Activated CD4-positive, CD25-positive, alpha-beta regulatory T cell (primary cell): ENCODE measurements at places on chromosomes 1 and 21.
A peak's percentile ranks its signal among the peaks of the same experiment; 100 is the strongest.

GRCh38 chr1:121525355-121525754 lies 340.6 kb downstream of the SRGAP2C start:
- DNase-seq, result no peak

GRCh38 chr1:17791480-17791879 lies 36.3 kb downstream of the ACTL8 start:
- no peak for DNase-seq

DNA sequence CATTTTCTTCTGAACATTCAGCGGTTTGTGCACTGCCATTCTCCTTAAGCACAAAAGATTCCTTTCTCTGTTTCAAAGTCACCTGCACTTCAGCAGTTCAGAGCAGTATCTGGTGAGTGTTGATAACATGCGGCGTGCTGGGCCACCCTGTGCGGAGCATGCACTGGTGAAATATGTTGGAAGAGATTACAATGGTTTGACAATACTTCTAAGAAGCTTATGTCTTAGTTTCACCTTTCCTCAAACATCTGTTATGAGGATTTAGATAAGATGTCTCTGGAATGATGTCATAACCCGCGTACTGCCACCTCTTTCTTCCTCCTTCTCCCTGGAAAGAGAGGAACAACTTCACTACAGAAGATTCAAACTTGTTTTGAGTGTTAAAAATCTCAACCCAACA lies 650.3 kb downstream of the AJAP1 start:
- no peak for DNase-seq

DNA sequence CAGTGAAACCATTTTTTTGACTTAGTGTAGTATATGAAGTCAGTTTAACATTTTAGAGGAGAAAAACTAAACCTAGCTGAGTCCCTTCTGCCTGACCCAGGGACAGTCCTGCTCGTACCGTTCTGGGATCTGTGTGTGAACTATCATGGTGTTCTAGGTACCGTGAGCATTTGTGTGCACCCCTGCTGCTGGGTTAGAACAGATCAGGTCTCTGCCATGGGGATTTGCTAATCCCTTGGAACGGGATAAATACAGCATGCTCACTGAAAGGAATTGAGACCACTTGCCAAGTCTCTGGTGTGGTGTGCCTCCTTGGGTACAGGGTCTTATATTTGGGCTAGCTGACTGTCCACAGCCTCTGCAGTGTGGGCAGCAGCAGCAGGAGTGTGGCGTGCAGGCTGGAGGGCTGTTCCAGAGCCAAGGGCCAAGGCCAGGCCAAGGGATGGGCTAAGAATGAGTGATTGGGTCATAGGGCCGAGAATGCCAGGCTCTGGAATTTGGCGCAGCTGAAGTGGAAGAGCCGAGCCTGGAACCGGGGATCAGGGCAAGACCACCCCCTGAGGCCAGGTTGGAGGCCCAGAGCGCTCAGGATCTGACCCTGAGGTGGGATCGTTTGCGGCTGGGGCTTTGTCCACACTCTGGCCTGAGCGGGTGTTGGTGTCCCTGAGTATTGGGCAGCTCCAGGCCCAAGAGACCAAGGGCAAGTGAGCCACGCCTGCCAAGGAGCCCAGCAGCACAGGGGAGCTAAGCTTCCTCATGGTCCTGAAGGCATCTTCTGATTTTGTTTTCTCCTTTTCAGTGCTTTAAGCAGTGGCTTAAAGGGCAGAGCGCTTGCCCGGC lies 66.3 kb downstream of the VPS26C start:
- no peak for DNase-seq

- no peak for DNase-seq
These were observed 25.4 kb upstream of the ARTN start for GRCh38 chr1:43908226-43908625.

DNA sequence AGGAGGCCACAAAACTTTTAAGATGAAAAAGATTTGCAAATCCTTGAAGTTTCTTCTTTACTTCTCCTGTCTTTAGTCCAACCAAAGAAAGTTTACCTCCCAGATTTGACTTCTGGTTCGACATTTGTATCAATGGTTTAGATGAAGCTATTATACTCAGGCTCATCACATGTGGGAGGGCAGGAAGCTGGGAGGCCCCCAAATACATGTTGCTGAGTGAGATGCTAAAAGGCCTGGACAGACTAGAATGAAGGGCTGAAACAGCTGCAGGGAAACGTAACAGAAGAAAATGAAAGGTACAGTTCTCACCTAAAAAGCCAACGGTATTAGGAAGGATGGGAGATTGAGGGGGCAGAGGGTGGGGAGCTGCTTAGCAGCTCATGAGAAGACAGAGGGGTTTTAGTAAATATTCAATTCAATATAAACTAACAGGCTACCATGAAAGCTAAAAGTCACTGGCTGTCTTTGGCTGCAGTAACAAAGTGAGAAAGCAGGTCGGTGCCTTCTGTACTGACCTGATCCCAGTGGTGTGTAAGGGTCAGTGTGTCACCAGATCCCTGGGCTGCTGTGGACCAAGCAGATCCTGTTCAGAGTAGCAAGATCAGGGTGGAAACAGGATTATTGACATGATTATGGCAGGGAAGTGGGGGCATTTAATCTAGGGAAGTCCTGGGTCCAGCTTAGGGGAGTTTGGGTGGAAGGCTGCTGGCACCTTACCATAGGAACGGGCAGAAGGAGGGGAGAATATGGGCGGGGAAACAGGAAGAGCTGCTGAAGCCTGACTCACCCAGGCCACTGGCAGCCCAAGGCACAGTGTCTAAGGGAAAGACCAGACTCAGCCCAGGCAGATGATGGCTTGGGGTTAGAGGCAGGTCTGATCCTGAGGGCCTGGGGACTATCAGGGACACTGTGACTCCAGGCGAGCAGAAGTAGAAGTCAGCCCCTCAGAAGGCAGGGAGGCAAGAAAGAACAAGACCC lies 60.4 kb downstream of the KCNN3 start:
- DNase-seq, result no peak

DNA sequence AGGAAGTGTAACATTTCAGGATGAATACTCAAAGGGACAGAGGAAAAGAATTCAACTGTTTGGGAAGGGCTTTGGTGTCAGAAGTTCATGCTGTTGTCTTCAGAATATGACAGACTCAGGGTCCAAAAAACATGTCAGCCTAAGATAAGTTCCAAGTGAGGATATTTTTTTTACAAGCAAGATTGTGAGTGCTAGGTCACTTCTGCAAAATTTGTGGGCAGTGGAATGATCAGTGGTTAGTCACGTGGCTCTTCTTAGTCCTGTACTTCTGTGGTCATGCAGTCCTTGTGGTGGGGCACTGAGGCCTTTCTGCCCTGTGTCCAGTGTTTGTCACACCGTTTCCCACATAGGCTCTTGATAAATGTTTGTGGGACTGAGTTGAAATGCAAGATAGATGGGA lies 5.2 kb downstream of the RGL1 start:
- no peak for DNase-seq

DNA sequence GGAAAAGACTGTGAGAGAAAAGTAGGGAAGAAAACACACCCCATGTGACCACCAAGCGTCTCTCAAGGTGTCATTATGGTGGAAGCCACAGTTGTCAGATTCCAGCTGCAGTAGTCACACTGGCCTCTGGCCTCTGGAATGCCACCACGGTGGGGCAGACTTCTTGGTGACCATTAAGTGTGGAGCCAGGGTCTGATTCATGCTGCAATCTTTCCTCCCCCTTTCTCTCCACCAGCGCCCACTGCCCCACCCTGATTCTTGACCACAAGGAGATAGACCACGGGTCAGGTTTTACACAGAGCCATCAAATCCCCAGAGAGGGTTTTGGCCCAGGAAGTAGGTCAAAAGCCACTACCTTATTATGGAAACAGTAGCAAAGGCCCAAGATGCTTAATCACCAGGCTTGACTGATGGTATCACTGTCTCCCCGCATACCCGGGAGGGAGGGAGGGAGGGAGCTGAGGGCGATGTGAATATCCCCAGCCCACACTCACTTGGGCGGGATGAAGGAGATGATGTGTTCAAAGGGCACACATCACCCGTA lies 52.7 kb upstream of the GRHL3 start:
- no peak for DNase-seq

GRCh38 chr1:7572654-7573152 lies 198.4 kb upstream of the VAMP3 start:
- DNase-seq, result no peak

GRCh38 chr1:215475796-215476481 lies 91.2 kb upstream of the KCTD3 start:
- no peak for DNase-seq

GRCh38 chr1:119141020-119141424 lies 569 bp upstream of the WARS2 start:
- DNase-seq, result no peak

- no peak for DNase-seq
These were observed 284.9 kb downstream of the GRIK1 start for GRCh38 chr21:29654855-29655254.

DNA sequence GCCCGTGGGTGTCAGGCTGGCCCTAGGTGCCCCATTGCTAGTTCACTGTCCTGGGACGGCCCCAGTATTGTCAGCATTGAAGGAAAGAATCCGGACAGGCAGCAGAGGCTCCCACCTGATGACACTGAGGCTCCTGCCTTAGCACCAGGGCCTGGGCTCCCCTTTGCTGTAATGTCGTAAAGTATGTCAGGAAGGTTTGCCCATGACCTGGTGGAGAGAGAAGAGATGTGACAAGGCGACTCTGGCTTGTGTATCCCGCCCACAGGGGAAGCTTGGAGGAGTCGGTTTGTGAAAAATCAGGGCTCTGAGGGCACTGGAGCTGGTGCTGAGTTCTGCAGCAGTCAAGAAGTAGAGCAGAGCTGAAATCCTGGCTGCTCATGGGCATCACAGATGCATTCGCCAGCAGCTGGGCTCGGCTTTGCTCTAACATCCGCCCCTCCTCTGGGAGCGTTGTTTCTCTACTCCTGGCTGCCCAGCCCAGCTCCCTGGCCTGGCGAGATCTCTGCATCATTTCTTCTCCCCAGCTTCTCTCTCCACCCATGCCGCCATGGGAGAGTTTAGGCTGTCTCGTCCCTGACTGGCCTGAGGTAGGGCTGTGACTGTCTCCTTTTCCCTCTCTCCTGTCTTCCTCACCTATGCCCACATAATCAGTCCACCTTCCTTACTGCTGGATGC lies 74.1 kb downstream of the ADARB1 start:
- no peak for DNase-seq

- DNase-seq, result no peak
These were observed 61.3 kb downstream of the SLC19A1 start for GRCh38 chr21:45480701-45481500.

- no peak for DNase-seq
These were observed 730 bp downstream of the CDC42SE1 start for GRCh38 chr1:151058692-151059091.

GRCh38 chr1:218430822-218431221 lies 85.7 kb downstream of the TGFB2 start:
- DNase-seq, result no peak

GRCh38 chr1:103106426-103107341 lies 1.6 kb downstream of the COL11A1 start:
- DNase-seq, result no peak

- no peak for DNase-seq
These were observed 12.9 kb downstream of the NEK7 start for GRCh38 chr1:198169672-198170071.

GRCh38 chr1:226498640-226499008 lies 49.9 kb upstream of the STUM start:
- no peak for DNase-seq

DNA sequence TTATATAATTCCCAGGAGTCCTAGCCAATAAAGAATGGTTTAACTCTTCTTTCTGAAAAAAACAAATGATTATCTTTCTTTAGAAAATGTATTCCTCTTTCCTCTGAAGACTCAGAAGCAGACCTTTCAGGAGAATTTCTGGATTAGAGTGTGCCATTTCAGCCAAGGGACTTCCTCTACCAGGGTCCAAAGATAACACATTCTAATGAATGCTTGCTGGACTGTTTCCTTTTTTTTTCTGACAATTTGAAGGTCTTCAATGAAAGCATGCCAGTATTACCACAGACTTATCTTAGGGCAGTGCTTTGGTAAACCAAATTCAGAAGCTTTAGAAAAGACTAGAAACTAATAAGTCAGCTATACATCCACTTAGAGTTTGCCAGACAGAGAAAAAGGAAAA lies 80.5 kb downstream of the RERE start:
- no peak for DNase-seq

DNA sequence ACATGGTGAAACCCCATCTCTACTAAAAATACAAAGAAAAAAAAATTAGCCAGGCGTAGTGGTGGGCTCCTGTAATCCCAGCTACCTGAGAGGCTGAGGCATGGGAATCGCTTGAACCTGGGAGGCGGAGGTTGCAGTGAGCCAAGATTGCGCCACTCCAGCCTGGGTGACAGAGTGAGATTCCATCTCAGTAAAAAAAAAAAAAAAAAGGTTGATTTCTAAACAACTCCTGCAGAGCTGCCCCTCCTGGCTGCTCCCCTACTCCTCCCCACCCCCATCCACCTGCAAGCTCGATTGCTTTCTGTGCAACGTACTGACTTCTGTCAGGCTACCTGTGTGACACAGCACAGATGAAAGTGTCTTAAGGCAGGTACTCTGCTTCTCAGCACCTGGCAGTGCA lies 13.3 kb downstream of the ETV3L start:
- no peak for DNase-seq

DNA sequence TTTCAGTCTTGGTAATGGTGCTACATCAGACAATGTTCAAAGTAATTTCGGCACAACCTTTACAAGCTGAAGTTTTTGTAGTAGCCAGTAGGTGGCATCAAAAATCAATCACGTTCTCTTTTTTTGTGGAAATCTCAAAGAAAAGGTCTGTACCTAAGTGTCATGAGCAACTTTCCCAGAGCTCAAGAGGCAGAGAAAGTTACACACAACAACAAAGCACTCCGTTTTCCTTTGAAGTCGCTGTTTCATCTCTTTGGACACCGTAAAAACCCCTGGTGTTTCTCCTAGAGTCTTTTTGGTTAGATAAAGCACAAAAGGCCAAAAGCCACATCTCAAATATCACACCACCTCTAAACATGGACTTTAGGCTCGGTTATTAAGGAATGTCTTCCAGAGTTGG lies 131.6 kb downstream of the LHX8 start:
- no peak for DNase-seq

- no peak for DNase-seq
These were observed 789 bp upstream of the PTPN14 start for GRCh38 chr1:214552174-214552608.

- DNase-seq, result no peak
These were observed 24.0 kb downstream of the PGLYRP3 start for GRCh38 chr1:153288634-153289275.

- DNase-seq, result peak; percentile 17
These were observed 30.8 kb upstream of the RPTN start for GRCh38 chr1:152189657-152190442.

DNA sequence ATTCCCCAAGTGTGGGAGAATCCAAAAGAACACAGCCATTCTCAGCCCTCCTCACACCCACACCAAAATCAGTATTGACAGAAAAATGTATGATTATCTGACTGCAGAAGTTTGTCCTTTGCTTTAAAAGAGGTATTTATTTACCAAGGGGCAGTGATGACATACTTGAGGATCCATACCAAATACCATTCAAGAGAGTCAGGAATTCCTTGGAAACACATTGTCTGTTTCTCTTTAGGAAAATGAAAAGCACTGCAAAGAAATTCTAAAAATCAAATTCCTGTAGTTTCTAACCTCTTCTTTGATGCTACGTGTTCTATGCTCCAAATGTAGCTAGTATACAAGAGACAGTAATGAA lies 509.6 kb upstream of the CXADR start:
- no peak for DNase-seq

- DNase-seq, result no peak
These were observed 49.2 kb upstream of the NFASC start for GRCh38 chr1:204821476-204821875.
